ENCODE measurements at places on chromosomes 12 and 14.

DNA sequence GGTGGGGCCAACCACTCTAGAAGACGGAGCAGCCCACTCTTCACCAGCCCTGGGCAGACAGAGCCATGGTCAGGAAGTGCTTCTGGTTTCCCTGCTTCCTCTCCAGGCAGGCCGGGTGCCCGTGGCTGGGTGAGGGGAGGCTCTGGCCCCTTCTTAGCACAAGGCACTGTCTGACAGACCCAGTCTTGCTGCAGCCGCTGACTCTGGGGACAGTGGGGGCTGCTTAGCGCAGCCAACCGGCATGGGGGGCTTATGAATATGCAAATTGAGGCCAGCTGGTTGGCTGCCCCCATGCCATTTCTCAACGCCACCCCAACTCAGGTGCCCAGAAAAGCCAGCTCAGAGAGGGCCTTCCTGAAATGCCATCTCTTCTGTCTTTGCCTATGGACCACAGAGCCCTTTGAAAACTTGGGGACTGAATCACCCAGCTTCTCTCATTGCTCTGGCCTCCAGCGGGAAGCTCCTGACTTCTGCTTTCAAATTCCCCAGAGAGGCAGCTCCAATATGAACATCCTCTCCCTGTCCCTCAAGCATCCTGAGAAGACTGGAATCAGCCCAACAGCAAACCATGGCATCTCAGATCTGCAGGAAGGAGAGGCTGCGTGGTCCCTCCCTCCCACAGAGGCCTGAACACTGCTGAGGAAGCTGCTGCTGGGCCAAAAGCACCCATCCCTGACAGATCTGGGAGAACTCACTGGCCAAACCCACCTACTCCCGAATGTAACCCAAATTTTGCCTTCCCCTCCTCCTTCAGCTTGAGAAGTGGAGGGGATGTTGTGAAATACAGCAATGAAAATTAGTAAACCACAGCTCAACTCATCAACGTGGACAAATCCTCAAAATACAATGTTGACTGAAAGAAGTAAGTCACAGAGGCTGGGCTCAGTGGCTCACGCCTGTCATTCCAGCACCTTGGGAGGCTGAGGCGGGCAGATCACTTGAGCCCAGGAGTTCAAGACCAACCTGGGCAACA, at the start of gene PROX2:
TSS of gene PROX2 (minus strand) at position 205 of the 973 bp plus-strand sequence. CDS start 12,311 bp downstream, outside the sequence.
- no peak for DNase-seq

GRCh38 chr12:110001596-110001995, 2.4 kb downstream of the ANKRD13A start:
- no peak for DNase-seq

DNA sequence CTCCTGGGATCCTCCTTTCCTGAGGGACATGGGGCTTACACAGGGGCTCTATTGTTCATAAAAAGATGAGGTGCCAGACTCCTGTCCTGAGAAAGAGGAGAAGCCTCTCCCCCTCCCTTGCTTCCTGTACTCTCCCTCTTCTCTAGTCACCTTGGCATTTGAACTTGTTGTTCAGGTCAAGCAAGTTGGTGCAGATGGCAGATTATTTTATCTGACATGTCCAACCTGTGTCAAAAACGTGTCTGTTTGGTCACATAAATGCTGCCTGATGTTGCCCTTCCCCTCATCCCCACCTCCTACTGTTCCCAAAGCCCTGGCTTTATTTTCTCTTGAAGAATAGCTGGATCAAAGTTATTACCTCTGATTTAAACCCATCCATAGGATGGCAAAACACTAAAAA, 154.8 kb downstream of the TMX1 start:
- DNase-seq: no peak

GRCh38 chr12:48183876-48184548, 568 bp downstream of the CCDC184 start:
- DNase-seq: no peak

- DNase-seq: peak; percentile 19
Measured at GRCh38 chr12:119940897-119941296, 48.1 kb upstream of the BICDL1 start.

GRCh38 chr12:72191761-72192160, 80.4 kb upstream of the TRHDE start:
- no peak for DNase-seq

DNA sequence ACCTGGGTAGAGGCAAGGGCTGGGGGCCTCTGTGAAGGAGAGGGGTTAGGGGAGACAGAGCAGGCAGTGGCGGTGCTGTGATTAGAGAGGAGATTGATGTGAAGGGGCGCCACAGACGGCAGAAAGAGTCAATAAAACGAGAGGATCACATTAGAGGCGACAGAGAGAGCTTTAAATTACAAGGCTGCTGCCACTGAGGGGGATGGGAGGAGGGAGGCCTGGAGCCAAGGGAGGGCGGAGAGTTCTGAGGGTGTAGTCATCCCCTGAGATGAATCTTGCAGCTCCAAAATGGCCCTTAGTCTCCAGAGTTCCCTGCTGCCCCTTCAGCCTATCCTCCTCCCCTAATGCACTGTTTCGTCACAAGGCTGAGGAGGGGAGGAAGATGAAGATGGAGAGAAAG, 12.8 kb downstream of the ZFHX2 start:
- DNase-seq: no peak

- DNase-seq: no peak
Measured at GRCh38 chr12:72246370-72246769, 25.8 kb upstream of the TRHDE start.

- no peak for DNase-seq
Measured at GRCh38 chr12:80162177-80162576, 62.8 kb downstream of the OTOGL start.

- no peak for DNase-seq
Measured at GRCh38 chr12:55515696-55516095, 23.5 kb downstream of the OR6C68 start.

GRCh38 chr12:67892259-67893021, 96.8 kb upstream of the IFNG-AS1 start:
- no peak for DNase-seq

DNA sequence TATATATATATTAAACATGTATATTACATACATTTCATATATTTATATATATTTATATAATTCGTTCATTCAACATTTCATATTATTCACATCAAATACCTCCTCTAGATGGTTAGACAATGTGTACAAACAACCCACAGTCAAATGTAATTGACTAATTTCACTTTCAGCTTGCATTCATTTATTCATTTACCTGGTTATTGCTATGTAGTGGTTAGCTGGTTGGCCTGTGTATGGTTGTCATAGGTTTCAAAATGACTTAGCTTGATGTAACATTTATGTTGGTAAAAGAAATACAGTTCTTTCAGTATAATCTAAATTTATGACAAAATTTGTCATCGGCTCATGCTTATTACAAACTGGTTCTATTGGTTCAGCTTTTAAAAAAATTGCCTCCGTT, 389 bp downstream of the OR4K13 start:
- no peak for DNase-seq

- no peak for DNase-seq
Measured at GRCh38 chr14:87687420-87687819, 305.6 kb downstream of the GALC start.

GRCh38 chr12:109961612-109962011, 34.6 kb downstream of the GIT2 start:
- DNase-seq: no peak

DNA sequence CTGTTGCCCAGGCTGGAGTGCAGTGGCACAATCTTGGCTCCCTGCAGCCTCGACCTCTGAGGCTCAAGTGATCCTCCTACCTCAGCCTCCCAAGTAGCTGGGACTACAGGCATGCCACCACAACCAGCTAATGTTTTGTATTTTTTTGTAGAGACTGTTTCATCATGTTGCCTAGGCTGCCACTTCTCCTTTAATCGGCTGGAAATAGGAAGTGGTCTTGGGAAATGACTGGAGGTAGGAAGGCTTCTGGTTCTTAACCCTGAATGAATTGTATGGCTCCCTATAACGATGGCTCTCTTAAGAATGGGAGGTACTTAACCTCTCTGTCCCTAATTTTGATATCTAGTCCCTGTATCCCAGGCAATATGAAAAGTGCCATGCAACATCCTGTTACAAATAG, 113.9 kb upstream of the USP15 start:
- DNase-seq: no peak

GRCh38 chr12:130880411-130880885, 8.6 kb downstream of the RAN start:
- no peak for DNase-seq

DNA sequence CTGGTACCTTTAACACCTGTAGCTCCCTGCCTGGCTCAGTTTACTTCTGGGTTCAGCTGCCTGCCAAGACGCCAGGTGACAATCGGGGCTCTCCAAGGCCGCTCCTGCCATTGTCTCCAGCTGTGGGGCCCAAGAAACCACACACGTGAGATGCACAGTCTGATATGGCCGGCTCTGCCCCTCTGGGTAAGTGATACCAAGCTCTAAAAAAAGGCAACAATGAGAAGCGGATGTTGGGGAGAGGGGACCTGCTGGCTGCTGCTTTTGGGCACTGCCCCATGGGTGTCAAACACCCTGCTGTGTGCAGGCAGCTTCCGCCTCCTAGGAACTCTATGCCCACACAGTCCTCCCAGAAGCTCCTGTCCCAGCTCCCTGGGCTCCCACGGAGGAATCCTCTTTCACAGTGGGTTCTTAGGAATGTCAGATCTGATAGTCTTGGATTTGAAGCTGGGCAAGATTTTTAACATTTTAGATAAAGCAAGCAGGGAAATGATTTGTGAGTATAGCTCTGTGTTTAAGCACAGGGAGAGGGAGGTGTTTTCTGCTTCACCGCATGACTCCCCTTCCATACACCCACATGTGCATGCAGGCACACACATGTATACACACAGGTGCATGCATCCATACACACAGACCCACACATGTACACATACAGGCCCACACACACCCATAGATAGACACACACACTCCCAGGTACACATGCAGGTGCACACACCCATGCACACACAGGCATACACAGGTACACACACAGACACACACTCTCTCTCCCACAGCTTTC, 1135.8 kb downstream of the BCL11B start:
- DNase-seq: no peak

DNA sequence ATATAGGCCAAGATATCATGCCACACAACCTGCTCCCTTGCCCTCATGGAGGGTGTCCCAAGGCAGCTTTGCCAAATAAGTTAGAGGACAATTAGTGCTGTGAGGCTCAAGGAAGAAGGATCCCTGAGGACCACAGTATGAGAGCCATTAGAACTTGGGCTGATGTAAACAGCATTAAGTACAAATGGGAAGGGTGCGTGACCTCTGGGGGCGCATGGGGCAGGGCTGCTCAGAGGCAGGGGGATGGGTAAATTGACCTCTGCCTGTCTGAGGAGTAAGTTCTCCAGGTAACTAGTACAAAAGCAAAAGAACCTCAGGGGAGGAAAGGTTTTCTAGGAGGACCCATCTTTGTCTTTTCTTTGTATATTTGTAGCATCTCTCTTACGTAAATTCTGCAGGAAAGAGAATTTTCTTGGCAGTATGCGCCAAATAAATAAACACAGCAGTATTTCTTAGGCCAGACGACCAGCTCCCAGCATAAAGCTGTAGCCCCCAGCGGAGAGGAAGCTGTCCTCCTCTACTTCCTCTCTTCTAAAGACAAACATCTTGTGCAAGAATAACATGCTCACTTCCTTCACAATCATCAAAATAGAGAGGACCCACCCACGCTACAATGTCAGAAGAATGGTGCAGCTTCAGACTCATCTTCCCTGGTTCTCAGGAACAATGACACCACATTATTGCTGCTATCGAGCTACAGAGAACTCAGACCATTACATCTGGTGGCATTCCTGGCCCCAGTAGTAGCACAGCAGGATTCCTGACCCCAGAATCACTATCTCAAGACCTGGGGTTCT, 16.4 kb upstream of the VWF start:
- DNase-seq: no peak

GRCh38 chr12:75507086-75507485, 4.3 kb downstream of the KRR1 start:
- no peak for DNase-seq

GRCh38 chr12:46360370-46360769, 12.2 kb downstream of the SLC38A2 start:
- DNase-seq: no peak

GRCh38 chr12:17214929-17215328, 609.0 kb upstream of the LMO3 start:
- no peak for DNase-seq

DNA sequence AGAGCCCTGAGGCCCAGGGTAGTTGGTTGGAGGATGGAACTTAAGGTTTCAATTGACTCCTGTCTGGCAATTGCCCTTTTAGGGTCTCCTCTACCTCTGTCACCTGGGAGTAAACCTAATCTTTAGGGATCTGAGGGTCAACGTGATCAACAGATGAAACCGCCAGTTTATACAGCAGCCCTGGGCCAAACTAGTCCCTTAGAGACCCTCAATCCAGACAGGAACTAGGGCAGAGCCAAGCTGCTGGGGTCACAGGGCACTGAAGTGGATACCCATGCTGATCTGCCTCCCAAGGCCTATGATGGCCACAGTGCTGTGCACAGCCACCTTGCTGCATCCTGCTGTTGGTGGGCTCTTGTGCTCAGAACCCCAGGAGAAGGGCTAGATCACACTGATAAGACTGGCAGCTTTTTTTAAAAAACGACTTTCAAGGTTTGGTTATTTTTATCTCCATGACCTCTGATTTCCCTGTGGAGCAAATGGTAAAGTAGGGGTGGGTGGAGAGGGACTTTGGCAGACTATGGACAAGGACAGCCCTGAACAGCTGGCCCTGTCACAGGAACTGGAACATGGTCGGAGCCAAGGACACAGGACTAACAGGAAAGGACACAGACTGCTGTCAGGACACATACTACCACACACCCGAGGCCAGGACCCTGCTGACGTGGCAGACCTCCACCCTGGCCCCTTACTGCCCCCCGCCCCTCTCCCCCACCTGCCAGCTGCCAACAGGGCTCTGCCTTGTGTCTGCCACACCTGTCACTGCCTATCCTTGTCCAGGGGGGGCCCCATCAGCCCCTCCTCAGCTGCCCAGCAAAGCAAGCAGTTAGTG, 474 bp downstream of the FITM1 start:
- DNase-seq: no peak

GRCh38 chr12:66539431-66539830, 139.4 kb downstream of the GRIP1 start:
- DNase-seq: no peak

- DNase-seq: no peak
Measured at GRCh38 chr12:44334347-44334746, 498.5 kb downstream of the TMEM117 start.

- no peak for DNase-seq
Measured at GRCh38 chr12:57943438-57944080, 2.2 kb downstream of the ATP23 start.

GRCh38 chr12:47079981-47080724, 394 bp upstream of the AMIGO2 start:
- DNase-seq: peak; percentile 40

- no peak for DNase-seq
Measured at GRCh38 chr14:63273129-63273528, 45.6 kb downstream of the GPHB5 start.

DNA sequence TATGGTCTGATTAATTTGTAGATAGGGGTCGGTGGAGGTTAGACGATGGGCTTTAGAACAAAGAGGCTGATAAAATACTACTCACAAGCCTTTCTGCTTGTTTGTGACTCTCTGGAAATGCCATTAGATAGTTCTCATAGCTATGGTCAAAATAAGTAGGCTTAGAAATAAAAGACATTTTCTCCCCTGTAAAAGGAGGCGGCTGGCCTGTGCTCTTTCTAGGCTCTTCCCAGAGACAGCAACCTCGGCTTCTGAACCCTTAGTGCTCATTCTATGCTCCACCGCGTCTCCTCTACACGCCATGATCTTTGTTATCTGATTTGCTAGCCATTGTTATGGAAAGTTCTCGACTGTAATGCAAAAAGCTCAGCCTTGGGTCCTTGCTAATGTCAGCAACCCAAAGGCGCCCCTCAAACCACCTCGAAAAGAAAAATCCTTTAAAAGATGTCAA, 64.5 kb downstream of the CRADD start:
- DNase-seq: peak; percentile 27

- DNase-seq: no peak
Measured at GRCh38 chr12:1859643-1860042, 39.3 kb downstream of the LRTM2 start.

GRCh38 chr14:72830786-72831594, 62.9 kb downstream of the DPF3 start:
- DNase-seq: peak; percentile 95

Measured in colonic mucosa (tissue), 4 donors.